ENCODE measurements at places on chromosomes 13 and 19. TPM values are rescaled to one million over a fixed set of nuclear protein-coding genes. Genes with fewer than 3 reads are reported as not detected.

Gene NECTIN2
- 26.1 TPM for total RNA-seq

Gene PLEKHJ1
- 40.8 TPM for total RNA-seq

Gene ZNF99
- total RNA-seq = 0.41 TPM

Gene AP2S1
- 64.8 TPM for total RNA-seq

Gene ARHGAP35
- total RNA-seq = 73.4 TPM

Gene ANKLE1
- total RNA-seq = 0.82 TPM

Gene FCAR
- total RNA-seq = 0.41 TPM

Gene ZNF729
- not detected for total RNA-seq

Gene SGTA
- 31.4 TPM for total RNA-seq
